D341Med (cell line): ENCODE measurements at places on chromosomes 4 and X.

DNA sequence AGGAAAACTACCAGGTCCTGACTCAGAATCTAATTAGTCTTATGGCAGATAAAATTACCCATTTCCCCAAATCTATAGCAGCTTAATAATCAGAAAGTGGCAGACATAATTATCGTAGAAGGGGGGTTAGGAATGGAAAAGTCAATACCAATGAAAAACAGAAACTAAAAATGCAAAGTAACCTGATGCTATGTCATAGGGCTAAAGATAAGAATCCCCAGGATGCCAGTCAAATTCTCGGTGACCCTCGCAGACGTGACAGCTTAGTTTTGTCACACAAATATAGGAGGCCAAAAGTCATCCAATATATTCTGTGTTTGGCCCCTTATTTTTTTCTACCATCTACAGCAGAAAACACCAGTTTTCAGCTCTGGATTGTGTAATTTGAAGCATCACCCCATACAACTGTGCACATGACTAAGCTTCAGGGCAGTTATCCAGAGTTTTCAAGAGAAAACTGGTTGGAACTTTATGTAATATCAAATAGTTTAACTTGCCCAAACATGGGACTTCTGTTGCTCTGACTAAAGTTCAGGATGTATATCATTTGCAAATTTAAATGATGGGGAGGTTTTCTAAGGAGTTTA, 30.9 kb downstream of the RASSF6 start:
- no peak for DNase-seq

DNA sequence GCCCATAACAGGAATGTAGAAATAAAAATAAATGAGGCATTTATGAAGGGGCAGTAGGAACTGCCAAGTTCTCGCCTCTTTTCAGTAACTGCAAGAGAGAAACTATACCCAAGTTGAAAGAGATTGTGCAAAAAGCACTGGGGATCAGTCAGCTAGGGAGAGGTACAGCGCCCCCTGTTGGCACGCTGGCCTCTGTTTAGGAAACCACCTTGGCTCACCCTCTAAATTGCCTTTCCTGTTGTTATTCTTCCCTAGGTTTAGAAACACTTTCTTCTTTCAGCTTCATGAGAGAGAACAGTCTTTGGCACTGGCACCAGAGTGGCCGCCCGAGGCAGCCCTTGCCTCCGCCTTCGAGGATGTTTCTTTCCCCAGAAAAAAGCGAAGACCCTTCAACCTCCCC, 348.5 kb downstream of the MID1IP1 start:
- peak; percentile 44 for DNase-seq

- DNase-seq = no peak
Measured at GRCh38 chrX:110561034-110561433, 202.4 kb downstream of the RTL9 start.

- no peak for DNase-seq
Measured at GRCh38 chr4:184616633-184617551, 32.4 kb downstream of the CASP3 start.

DNA sequence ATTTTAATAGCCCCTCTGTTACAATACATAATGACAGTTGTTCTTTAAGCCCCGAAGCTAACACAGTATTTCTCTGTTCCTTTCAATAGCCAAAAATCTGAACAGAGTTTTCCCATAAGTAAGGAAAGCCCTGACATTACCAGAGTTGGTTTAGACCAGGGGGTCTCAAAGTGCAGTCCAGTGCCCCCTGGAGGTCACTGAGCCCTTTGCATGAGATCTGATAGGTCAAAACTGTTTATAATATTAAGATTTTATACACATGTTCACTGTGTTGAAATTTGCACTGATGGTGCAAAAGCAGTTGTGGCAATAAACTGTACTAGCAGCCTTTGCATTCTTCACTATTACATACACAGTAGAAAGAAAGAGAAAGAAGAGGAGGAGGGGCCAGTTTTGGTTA, 177.1 kb downstream of the SPANXN3 start:
- DNase-seq = no peak

- DNase-seq = no peak
Measured at GRCh38 chr4:161577579-161578301, 586.1 kb downstream of the FSTL5 start.

DNA sequence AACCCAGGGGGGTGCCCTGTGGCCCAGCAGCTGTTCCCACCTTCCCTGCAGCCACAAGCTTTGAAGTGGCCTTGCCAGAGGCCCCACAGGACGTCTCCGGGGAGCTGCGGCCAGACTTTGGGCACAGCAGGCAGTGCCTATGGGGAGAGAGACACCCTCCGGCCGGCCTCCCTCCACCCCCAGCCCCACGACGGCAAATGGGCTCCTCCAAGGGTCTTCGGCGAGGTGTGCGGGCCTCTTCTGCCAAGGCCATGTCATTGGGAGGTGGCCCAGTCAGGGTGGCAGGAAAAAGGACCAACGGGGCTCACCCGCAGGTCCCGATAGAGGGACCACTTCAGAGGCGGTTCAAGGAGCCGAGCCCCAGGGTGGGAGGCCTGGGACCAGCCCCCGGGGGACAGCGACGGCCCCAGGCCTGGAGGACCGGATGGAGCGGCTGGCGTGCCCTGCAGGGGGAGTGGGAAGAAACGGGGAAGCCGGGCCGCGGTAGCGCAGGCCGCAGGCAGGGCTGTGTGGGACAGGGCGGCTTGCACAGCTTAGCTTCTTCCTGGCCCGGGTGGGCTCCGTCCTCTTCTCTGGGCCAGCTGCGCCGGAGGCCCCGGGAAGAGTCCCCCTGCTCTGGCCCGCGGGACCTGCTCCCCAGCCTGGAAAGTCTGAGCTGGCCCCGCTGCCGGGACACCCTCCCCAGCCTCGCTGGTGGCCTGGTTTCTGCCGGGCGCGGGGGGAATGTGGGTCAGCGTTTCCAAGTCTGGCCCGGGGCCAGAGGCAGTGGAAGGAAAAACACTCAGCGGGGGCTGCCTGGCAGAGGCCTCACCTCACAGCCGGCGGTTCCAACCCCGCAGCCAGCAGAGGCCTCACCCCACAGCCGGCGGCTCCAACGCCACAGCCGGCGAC, 21.9 kb upstream of the SPON2 start:
- peak; percentile 39 for DNase-seq

- DNase-seq = no peak
Measured at GRCh38 chrX:41705680-41706374, 17.1 kb downstream of the GPR34 start.

DNA sequence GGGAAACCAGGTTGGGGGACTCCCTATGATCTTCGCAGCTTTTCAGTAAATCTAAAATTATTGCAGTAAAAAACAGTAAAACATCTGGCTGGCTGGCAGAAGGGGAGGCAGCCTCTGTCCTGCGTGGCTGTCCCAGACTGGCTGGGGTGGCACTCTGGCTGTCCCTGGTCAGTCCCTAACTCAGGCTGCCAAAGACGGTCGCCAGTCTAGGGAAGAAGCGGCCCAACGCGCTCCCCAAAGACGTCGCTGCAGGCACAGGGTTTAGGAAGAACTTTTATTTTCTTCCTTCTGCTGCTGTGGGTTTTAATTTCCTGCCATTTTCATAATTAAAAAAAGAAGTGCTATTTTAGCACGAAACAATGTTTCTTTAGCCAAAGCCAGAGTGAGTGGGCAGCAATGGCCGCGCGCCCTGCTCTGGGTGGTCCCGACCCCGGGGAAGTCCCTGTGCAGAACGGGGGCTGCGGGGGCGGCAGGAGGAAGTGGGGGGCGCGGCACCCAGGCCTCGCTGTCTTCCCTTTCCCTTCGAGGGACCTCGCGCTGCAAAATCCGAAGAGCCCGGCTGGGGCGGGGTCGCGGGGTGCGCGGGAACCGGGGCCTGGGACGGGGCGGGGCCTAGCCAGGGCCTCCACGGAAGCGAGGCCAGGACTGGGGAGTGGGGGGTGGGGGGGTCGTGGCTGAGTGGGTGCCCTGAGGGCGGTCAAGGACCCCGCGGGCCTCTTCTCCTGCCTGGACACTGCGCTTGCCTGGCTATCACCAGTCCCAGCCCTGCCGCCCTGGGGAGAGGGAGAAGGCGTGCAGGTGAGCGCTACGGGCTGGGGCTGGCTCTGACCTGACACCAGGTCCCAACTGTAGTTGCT, 6.3 kb upstream of the LETM1 start:
- DNase-seq = no peak

GRCh38 chr4:40269133-40269532, 66.0 kb upstream of the CHRNA9 start:
- DNase-seq = no peak

GRCh38 chrX:95290455-95290854, 1394.2 kb upstream of the DIAPH2 start:
- DNase-seq = no peak

DNA sequence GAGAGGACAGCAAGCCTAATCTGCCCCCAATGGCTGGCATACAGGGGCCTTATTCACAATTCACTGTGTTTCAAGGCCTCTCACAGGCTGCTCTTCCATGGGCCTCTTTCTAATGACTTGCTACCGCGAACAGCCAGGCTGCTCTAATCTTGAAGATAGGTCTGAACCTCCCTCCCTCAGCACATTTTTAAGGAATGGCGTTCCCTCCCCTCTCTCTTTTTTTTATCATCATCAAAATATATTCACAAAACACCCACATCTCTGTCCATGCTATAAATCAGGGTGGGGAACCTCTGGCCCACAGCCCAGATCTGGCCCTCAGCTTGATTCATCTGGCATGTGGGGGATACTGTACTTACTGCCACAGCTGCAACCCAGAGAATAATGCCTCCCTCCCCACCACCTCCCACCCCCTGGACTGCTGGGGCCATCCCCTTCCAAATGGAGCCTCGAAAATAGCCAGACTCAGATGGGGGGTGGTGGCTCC, 76.2 kb upstream of the PLAC1 start:
- DNase-seq = no peak

- DNase-seq = no peak
Measured at GRCh38 chrX:29652484-29652883, 562.9 kb upstream of the MAGEB2 start.

DNA sequence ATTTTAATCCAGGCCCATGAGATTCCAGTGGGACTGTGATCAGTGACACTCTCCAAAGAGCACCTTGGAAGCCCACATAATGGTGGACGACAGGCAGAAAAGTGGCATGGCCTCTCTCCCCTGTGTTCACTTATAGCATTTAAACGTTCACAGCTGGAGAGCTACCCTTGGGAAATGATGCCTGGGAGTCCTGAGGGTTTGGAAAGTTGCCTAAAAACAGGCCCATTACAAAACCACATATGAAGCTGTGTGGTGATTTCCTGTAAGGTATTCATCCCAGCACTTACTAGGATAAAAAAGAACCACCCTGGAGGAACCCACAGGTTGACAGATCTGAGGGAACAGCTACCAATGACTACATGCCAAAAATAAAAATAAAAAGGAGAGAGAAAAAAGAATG, 193.2 kb downstream of the RASL11B start:
- DNase-seq = no peak

DNA sequence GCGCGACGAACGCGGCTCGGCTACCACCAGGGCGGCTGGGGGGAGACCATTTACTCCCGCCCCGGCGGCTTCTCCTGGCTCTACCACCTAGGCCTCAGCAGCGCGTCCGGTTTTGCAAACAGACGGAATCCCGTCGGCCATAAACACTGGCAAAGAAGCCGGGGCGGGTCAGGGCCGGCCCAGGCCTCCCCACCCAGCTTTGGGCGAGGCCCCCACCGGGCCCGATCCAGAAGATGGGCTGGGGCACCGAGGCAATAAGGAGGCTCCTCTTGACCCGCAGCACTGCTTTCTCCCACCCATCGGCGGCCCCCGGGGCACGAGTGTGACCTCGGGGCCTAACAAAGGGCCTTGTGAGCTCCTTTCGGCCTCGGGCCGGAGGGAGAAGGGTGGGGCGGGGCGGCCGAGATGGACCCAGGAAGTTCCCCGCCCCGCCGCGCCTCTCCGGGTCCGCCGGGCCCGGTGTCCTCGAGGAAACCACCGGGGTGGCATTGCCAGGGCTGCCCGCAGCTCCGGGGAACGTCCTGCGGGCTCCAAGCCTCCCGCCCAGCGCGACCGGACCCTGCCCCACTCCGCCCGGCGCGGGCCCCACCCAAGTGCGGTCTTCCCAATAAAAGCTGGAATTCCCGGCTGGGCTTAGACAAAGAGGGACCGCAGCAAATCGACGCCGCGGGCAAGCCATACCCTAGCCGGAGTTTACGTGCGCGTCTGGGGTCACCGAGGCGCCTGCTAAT, 5.9 kb downstream of the BCOR start:
- no peak for DNase-seq

DNA sequence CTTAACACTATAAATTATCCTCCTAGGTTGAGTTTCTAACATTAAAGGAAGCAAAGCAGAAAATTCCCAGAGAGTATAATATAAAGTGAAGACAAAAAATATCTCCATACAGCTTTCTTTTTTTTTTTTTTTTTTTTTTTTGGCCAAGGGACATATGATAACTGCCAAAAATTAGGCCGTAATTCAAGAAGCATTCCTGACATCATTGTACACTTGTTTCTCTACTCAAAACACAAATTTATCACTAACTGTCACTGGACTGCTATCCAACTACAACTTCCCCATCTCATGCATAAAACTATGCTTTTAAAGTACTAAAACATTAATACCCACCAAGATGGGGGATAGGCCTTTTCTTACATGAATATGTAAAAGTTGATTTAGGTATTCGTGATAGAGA, 77.2 kb downstream of the DCHS2 start:
- no peak for DNase-seq

- peak; percentile 58 for DNase-seq
Measured at GRCh38 chr4:54100595-54101189, 729 bp downstream of the GSX2 start.

- DNase-seq = no peak
Measured at GRCh38 chr4:5940470-5941203, 47.8 kb upstream of the CRMP1 start.

GRCh38 chr4:152454398-152455011, 81.4 kb downstream of the FBXW7 start:
- DNase-seq = no peak

- no peak for DNase-seq
Measured at GRCh38 chr4:123121241-123121907, 199.0 kb upstream of the NUDT6 start.
